Muscle of leg (tissue), 16 donors: ENCODE measurements at places on chromosomes 5 and 9. TPM values are rescaled to one million over a fixed set of nuclear protein-coding genes. Genes with fewer than 3 reads are reported as not detected.

GRCh38 chr5:1492757-1493156 is 31.0 kb downstream of the LPCAT1 start:
- DNase-seq: no peak

Gene SLC4A9
- polyA plus RNA-seq: 0.04 TPM

GRCh38 chr5:55540024-55540423 is 5.3 kb upstream of the PLPP1 start:
- no peak for DNase-seq

DNA sequence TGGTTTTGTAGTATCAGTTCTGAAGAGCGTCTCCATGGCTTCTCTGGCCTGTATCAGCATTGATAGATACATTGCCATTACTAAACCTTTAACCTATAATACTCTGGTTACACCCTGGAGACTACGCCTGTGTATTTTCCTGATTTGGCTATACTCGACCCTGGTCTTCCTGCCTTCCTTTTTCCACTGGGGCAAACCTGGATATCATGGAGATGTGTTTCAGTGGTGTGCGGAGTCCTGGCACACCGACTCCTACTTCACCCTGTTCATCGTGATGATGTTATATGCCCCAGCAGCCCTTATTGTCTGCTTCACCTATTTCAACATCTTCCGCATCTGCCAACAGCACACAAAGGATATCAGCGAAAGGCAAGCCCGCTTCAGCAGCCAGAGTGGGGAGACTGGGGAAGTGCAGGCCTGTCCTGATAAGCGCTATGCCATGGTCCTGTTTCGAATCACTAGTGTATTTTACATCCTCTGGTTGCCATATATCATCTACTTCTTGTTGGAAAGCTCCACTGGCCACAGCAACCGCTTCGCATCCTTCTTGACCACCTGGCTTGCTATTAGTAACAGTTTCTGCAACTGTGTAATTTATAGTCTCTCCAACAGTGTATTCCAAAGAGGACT is 1.5 kb downstream of the GPR21 start:
- no peak for DNase-seq

GRCh38 chr9:14750821-14751220 is 28.3 kb upstream of the CER1 start:
- DNase-seq: peak; percentile 95

DNA sequence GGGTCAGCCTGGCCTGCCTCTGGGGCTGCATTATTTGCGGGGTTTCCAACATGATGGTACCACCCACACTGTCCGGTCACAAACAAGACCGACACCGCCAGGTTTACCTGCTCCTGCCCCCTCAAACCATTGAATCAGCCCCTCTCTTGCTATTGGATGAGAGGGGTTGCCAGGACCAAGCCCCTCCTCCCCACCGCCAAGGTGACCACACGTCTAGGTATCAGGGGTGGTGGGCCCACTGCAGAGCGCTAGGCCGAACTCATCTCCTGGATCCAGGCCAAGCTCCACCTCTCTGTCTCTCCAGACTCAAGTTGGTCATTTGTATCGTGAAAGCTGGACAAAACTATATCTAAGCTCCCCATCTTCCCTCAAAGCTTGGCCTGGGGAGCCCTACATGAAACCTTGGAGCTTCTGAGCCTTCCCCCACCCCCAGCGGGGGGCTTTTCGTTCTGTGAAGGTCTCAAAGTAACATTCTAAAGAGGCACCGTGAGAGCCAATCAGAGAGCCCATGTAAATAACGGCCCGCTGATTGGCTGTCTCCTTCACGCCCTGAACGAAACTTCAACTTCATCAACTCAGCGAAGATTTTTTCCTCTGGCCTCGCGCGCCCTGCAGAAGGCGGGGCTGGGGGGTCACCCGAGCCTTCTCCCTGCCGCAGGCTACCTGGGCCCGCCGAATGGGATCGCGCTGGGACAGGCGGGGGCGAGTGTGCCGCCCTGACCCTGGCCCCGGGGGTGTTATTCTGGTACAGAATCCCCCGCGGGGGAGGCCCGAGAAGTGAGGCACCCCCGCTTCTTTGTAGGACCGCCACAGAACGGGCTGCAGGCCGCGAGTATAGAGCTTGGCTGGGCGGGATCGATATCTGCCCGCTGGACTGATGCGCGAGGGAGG is 49.6 kb upstream of the PSD2 start:
- peak; percentile 92 for DNase-seq

- DNase-seq: no peak
Measured at GRCh38 chr9:24824607-24825006, 278.9 kb upstream of the IZUMO3 start.

GRCh38 chr9:116844621-116845020 is 157.5 kb downstream of the TRIM32 start:
- DNase-seq: no peak

DNA sequence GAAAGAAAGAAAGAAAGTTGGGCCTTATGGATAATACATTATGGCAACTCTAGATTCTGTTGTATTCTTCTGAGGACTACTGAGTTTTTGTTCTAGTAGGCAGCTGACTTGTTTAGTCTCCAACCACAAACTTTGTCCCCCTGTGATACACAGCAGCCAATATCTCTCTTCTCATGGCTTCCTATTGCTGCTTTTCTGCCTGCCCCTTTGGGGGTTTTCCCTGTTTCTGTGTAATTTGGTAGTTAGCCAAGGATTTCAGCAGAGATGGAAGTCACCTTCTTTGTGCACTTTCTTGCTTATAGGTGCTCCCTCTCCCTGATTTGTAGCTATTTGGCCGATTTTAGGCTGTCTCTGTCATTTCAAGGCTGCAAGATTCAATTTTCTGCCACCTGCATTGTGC is 109.6 kb downstream of the FGF1 start:
- no peak for DNase-seq

GRCh38 chr5:81513982-81514381 is 120.0 kb upstream of the ACOT12 start:
- DNase-seq: no peak

GRCh38 chr5:130116972-130117371 is 212.7 kb downstream of the CHSY3 start:
- no peak for DNase-seq

GRCh38 chr9:111821006-111821528 is 26.3 kb upstream of the SHOC1 start:
- no peak for DNase-seq

Gene IL9
- not detected for polyA plus RNA-seq

GRCh38 chr5:7245121-7245651 is 150.8 kb upstream of the ADCY2 start:
- no peak for DNase-seq

- no peak for DNase-seq
Measured at GRCh38 chr5:62149879-62150278, 156.1 kb upstream of the KIF2A start.

GRCh38 chr5:55180016-55180415 is 7.0 kb upstream of the CDC20B start:
- DNase-seq: no peak

Gene CDK9
- 59.5 TPM for polyA plus RNA-seq

DNA sequence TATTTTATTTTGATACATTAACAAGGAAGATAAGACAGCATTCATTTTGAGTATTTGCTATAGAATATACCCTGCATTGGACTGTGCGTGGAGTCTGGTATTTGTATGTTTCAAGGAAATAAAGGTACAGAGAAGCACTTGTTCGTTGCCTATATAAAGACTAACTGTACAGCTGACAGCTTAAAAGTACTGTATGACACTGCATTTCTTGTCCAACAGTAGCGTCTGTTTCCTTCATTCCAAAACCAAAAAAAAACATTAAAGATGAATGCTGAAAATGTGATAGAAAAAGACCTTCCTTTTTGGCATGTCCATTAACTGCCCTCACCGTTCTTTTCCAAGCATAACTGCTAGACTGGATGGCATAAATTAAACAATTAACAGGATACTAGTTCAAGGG is 15.3 kb downstream of the TNFAIP8 start:
- no peak for DNase-seq

Gene CDC14B
- 16.0 TPM for polyA plus RNA-seq
